ENCODE measurements at places on chromosomes 11 and 22.

- DNase-seq = no peak
These were observed 726.7 kb downstream of the METTL15 start for GRCh38 chr11:28834877-28835276.

- no peak for DNase-seq
These were observed 1.8 kb downstream of the PANX1 start for GRCh38 chr11:94130298-94131046.

DNA sequence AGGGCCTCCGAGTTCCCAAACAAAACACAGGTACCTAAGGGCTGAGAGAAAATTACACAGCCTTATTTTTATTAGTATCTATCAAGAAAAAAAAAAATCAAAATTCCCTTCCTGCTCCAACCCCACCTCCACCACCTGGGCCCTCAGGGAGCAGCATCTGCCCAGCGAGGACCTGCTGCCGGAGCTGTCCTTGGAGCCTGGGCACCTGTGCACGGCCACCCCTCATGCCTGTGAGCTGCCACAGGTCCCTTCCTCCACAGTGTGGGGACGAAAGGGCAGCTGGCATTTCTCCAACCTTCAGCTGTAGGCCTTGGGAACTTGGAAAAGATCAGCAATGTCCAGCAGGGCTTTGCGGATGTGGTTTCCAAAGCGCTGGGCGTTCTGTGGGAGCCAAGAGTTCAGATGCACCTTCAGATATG lies 6.3 kb upstream of the SYCE3 start:
- no peak for DNase-seq

DNA sequence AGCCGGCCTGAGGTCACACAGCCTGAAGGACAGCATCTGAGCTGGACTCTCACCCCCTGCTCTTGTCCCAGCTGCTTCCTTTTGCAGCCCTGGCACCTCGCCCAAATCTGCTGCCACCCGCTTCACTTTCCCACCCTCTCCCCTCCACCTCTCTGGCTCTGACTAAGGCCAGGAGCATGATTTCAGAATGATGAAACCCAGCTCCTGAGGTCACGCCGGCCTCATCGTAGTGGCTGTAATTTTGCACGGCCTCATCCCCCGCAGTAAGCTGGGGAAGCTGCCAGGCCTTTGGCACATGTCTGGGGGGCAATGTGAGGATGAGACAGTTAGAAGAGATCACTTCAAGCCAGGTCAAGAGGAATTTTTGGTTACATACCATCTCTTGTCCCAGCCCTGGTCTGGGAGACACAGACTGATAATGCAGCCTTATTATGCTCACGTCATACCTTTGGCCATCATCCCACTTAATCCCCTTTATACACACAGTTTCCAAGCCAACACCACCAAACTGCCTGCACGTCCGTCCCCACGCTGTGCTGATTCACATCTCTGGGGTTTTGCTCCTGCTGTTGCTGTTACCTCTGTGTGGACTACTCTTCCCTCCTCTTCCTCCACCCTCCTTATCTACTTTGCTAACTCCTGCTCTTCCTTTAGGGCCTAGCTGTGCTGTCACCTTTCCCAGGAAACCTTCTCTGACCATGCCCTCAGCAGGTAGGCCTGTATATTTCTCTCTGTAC lies 58.1 kb downstream of the CHRDL2 start:
- no peak for DNase-seq

DNA sequence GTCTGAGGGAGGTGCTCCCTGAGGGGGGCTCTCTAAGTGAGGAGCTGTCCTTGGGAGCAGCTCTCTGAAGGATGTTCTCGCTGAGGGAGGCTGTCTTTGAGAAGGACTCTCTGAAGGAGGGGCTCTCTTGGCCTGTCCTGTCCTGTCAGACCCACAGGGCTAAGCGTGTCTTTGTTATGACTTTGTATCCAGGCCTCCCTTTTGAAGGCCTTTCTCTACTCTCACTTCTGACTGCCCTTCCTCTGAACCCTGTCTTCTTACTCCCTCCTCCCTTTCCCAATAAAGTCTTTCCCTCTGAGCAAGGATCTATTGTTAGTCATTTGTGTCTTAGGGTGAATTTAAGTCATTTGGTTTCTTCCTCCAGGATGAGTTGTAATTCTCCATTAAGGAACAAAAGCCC lies 330.1 kb upstream of the PLET1 start:
- DNase-seq = no peak

GRCh38 chr11:43579171-43579918 lies 101.2 kb upstream of the HSD17B12 start:
- DNase-seq = no peak

GRCh38 chr11:95925011-95925410 lies 1.1 kb upstream of the MTMR2 start:
- DNase-seq = no peak

- DNase-seq = no peak
These were observed 501.7 kb downstream of the INSC start for GRCh38 chr11:15616130-15617105.

DNA sequence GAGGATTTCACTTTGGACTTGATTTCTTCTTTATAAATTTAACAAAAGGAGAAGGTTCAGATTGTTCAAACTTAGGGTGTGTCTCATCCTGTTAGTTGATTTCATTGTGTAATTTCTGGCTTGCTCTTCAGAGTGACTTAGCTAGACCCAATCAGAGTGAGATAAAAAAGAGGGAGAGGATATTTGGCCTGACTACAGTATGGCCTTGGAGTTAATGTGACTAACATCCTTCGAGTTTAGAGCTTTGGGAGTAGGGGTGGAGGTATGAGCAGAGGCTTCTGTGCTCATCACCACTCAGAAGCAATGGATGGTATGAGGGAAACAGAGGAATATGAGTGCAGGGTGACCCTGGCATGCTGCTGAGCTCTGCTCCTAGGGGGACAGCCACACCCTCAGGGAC lies 114.2 kb downstream of the ME3 start:
- no peak for DNase-seq

DNA sequence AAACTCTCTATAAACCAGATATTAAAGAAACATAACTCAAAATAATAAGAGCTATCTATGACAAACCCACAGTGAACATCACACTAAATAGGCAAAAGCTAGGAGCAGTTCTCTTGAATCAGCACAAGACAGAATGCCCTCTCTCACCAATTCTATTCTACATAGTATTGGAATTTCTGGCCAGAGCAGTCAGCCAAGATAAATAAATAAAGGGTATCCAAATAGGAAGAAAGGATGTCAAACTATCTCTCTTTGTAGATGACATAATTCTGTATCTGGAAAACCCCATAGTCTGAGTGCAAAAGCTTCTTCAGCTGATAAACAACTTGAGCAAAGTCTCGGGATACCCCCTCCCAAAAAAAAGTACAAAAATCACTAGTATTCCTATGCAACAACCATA lies 359.8 kb downstream of the LRRC4C start:
- no peak for DNase-seq

GRCh38 chr11:106281455-106282173 lies 204.2 kb downstream of the AASDHPPT start:
- DNase-seq = no peak

- DNase-seq = no peak
These were observed 319.3 kb upstream of the B3GAT1 start for GRCh38 chr11:134731213-134731961.

DNA sequence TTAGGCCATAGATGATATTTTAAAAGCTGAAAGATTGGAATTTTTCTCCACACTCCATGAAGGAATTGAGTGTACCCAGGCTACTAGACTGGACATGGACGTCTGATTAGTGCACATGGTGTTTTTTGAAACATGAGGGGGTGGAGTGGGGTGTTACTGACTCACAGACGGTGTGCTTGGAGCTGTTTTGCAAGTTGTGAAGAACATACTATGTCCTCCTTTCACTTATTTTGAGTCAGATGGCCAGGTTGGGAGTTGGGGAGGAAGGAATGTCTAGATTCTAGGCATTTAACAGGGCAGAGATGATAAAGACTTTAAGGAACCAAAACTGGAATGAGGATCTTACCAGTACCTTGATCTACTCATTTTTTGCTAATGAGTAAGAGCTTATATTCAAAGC lies 158.1 kb upstream of the MTNR1B start:
- no peak for DNase-seq

DNA sequence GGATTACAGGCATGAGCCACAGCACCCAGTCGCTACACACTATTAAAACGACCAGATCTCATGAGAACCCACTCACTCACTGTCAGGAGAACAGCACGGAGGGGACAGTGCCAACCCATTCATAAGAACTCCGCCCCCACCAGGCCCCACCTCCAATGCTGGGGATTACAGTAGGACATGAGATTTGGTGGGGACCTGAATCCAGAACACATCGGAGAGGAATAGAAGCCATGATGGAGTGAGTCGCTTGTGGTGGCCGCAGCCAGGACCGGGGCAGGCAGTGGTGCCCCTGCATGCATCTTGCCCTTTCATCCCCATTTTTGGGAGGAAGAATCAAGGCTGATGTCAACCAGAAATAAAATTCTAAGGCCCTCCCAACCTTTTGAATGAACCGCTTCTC lies 8.7 kb downstream of the NADSYN1 start:
- no peak for DNase-seq

DNA sequence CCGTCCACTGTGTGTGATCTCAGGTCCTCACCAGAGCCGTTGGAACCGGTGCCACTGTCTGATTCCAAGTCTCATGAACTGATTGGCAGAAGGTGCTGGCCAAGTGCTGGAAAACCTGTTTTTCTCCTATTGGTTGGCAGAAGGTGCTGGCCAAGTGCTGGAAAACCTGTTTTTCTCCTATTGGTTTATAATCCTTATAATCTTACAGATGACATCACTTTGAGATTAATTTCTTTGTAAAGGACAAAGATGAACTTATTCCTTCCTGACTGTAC lies 1106.3 kb downstream of the BRD1 start:
- no peak for DNase-seq

- no peak for DNase-seq
These were observed 4.2 kb downstream of the SLC25A1 start for GRCh38 chr22:19174106-19175025.

GRCh38 chr11:1157341-1157644 lies 460 bp upstream of the MUC5AC start:
- DNase-seq = no peak

- no peak for DNase-seq
These were observed 731.5 kb downstream of the NTM start for GRCh38 chr11:132101881-132102280.

DNA sequence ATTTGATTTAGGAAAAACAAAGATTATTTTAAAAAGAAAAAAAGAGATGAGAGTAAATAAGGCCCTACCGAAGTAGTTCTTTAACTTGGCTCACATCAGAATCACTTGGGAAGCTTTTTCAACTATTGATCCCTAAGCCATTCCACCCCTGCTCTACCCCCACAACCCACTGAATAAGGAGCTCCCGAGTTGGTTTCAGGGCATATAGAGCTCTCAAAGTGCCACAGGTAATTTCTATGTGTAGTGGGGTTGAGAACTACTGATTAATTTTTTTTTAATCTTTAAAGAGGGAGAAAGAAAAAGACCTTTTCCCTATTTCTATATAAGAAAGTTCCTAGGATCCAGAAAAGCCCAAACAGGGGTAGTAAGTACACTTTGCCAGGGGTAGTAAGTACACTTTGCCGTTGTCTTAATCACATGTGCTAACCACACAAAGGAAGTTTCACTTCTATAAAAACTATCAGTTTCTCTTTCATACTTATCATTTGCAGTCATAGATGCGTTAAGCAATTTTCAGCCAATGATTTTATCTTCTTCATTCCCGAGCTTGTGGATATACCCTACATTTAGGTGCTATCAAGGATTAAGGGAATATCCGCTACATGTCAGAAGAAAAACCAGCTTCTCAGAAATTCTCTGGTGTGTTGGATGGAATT lies 108.4 kb upstream of the ZC3H12C start:
- no peak for DNase-seq

- DNase-seq = no peak
These were observed 17.6 kb downstream of the MYH9 start for GRCh38 chr22:36369922-36370791.

DNA sequence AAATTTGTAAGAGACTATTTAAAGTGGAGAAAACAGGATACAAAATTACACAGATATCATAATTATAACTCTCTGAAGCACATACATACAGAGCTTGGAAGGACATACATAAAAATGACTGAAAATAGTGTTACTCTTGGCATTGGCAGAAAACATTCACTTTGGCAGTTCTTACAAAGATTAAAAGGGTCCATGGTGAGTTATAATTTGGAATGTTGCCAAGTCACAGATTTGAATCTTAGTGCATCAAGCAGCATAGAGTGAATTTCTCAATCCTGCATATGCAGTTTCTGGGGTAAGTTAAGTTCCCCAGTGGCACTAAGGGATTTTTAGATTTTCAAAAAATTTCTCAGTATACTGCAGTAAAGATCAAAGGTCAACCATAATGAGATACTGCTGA lies 115.9 kb downstream of the CCDC81 start:
- DNase-seq = no peak

- DNase-seq = no peak
These were observed 22.6 kb upstream of the SORL1 start for GRCh38 chr11:121429556-121429955.

GRCh38 chr11:46361283-46362155 lies 14.3 kb downstream of the DGKZ start:
- DNase-seq = peak; percentile 54

- DNase-seq = no peak
These were observed 3.5 kb upstream of the LARGE1 start for GRCh38 chr22:33923660-33924246.

GRCh38 chr11:78808923-78809322 lies 234.3 kb upstream of the NARS2 start:
- no peak for DNase-seq

GRCh38 chr11:30710221-30710620 lies 124.1 kb upstream of the MPPED2 start:
- DNase-seq = no peak

- no peak for DNase-seq
These were observed 85.5 kb downstream of the MORC2 start for GRCh38 chr22:30882974-30883533.

DNA sequence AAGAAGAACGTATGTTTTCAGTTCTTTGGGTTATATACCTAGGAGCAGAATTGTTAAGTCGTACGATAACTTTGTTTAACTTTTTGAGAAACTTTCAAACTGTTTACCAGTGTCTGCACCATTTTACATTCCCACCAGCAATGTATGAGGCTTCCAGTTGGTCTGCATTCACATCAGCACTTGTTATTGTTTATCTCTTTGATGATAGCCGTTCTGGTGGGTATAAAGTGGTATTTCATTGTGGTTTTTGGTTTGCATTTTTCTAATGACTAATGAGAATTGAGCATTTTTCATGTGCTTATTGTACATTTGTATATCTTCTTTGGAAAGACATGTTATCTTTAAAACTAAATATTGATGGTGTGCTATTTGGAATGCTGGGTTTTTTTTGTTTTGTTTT lies 59.8 kb downstream of the KDM2A start:
- no peak for DNase-seq

DNA sequence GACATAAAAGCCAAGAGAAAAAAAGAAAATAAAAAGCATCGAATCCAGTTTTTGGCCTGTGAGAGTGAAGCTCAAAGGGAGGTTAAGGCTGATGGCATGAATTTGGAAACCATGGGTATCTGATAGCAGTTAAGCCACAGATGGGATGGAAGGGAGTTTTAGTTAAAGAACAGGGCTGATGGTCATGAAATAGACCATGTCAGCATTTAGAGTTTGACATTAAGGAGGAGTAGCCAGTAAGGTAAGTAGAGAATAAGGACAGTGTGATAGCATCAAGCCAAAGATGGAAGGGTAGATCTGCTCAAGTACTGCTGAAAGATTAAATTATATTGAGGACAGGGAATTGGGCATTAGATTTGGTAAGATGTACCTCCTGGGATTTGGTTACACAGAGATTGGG lies 826.5 kb downstream of the NTM start:
- DNase-seq = no peak

GRCh38 chr11:72815110-72815618 lies 953 bp downstream of the ATG16L2 start:
- no peak for DNase-seq
